Lower lobe of right lung (tissue), 2 donors: ENCODE measurements at places on chromosomes 1 and 21.

DNA sequence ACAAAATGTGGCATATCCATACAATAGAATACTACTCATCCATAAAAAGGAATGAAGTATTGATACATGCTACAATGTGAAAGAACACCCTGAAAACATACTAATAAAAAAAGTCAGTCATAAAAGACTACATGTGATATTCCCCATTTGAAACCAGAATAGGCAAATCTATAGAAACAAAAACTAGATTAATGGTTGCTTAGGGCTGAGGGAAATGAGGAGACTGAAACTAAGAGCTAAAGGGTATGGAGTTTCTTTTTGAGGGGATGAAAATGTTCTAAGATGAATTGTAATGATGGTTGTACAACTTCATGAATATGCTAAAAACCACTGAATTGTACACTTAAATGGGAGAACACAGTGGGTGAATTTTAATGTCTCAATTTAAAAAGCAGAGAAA lies 50.9 kb downstream of the ACBD6 start:
- H3K27me3 ChIP-seq: no peaks in the 10 kb centered on the region
- H3K36me3 ChIP-seq: no peaks in the 10 kb centered on the region
- H3K4me3 ChIP-seq: no peak overlapping the region

- peak overlapping the region; percentile 85 for H3K27ac ChIP-seq
- H3K4me3 ChIP-seq: no peak overlapping the region
These were observed 141.7 kb upstream of the HOOK1 start for GRCh38 chr1:59672851-59673572.

DNA sequence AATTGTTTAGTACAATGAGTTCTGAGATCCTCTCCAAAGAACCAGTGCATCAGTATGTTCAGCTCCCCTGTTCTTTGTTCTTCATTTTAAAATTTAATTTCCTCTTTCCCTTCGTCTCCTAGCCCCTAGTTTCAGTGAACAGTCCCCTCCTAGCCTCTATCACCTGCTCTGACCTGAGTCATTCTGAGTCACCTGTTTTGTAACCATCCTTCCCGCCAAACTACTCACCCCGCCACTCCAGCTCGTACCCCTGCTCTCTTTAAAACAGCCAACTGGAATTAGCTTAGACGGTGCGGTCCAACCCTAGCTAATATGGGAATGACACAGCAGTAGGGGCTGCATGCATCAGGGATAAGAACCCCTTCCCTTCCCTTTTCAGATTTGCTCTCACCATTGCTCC lies 16.8 kb upstream of the ERVH48-1 start:
- H3K4me1 ChIP-seq: no peaks in the 10 kb centered on the region
- no peaks in the 10 kb centered on the region for H3K36me3 ChIP-seq
- H3K27ac ChIP-seq: no peak overlapping the region
- H3K27me3 ChIP-seq: no peaks in the 10 kb centered on the region
- no peak overlapping the region for H3K4me3 ChIP-seq
- DNase-seq: no peak

- no peak for DNase-seq
- no peaks in the 10 kb centered on the region for H3K4me1 ChIP-seq
- H3K4me3 ChIP-seq: no peak overlapping the region
- no peaks in the 10 kb centered on the region for H3K27me3 ChIP-seq
These were observed 519.7 kb downstream of the KCNT2 start for GRCh38 chr1:196088541-196088940.

- DNase-seq: no peak
- H3K4me3 ChIP-seq: no peak overlapping the region
- no peaks in the 10 kb centered on the region for H3K36me3 ChIP-seq
- no peaks in the 10 kb centered on the region for H3K27me3 ChIP-seq
These were observed 227.1 kb downstream of the TOMM20 start for GRCh38 chr1:234901491-234902049.

DNA sequence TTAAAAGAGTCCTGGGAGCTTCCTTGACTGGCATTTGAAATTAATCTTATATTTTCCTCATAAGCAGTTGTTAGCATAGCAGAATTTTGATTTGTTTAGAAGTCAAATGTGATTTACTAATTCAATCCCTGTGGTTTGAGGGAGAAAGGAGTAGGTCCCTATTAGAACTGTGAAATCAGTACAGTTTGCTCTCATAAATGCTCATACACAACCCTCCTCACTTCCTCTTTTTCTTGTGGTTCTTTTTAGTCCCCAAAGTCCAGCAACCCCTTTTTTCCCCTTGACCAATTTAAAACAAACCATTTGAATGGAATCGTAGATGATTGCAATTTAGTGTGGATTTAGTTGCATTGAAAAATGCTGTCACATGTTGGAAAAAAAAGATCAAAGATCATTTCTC lies 9.2 kb upstream of the IFI44 start:
- no peaks in the 10 kb centered on the region for H3K36me3 ChIP-seq
- H3K4me3 ChIP-seq: no peak overlapping the region
- no peak overlapping the region for H3K27ac ChIP-seq
- no peaks in the 10 kb centered on the region for H3K27me3 ChIP-seq
- peaks cover 5% of the 10 kb centered on the region for H3K4me1 ChIP-seq

- H3K36me3 ChIP-seq: no peaks in the 10 kb centered on the region
- no peak overlapping the region for H3K4me3 ChIP-seq
- no peak overlapping the region for H3K27ac ChIP-seq
- H3K27me3 ChIP-seq: peaks cover 8% of the 10 kb centered on the region
These were observed 16.9 kb downstream of the RPTN start for GRCh38 chr1:152141971-152142584.

DNA sequence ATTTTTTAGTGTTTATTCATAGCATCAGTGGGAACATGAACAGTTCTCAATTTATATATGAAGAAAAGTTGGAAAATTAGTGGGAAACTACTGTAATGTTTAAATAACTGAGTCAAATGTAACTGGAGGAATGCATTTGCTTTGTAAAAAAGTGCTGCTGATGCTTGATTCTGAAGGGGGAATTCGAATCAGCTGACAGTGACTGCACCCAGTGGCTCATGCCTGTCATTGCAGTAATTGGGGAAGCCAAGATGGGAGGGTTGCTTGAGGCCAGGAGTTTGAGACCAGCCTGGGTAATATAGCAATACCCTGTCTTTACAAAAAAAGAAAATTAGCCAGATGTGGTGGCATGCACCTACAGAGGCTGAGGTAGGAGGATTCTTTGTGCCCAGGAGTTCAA lies 398.4 kb downstream of the ZP4 start:
- H3K27me3 ChIP-seq: no peaks in the 10 kb centered on the region
- no peaks in the 10 kb centered on the region for H3K36me3 ChIP-seq
- DNase-seq: no peak
- H3K4me3 ChIP-seq: no peak overlapping the region
- H3K27ac ChIP-seq: no peak overlapping the region
- H3K4me1 ChIP-seq: no peaks in the 10 kb centered on the region
